ENCODE measurements at places on chromosomes 6 and 20.

GRCh38 chr6:78629836-78630235 lies 237.5 kb upstream of the IRAK1BP1 start:
- no peak for DNase-seq

- no peak for DNase-seq
Observed at GRCh38 chr6:52115145-52115741, 27.8 kb upstream of the PKHD1 start.

DNA sequence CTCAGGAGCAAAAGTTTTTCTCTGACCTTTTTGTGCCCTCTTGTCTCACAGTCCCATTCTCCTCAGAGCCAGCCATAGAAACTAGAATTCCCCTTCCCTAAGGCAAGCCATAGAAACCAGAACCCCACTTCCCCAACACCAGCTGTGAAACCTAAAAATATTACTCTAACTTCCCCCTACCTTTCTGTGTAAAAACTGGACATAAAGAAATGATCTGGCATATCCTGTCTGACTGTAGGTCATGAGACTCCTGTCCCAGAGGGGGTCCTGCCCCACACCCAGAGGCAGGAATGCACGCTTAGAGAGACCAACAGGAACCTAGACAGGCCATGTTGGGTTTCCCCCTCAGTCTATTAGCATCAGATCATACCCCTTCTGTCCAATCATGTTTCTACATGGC lies 140.6 kb upstream of the SLC22A16 start:
- DNase-seq = no peak

DNA sequence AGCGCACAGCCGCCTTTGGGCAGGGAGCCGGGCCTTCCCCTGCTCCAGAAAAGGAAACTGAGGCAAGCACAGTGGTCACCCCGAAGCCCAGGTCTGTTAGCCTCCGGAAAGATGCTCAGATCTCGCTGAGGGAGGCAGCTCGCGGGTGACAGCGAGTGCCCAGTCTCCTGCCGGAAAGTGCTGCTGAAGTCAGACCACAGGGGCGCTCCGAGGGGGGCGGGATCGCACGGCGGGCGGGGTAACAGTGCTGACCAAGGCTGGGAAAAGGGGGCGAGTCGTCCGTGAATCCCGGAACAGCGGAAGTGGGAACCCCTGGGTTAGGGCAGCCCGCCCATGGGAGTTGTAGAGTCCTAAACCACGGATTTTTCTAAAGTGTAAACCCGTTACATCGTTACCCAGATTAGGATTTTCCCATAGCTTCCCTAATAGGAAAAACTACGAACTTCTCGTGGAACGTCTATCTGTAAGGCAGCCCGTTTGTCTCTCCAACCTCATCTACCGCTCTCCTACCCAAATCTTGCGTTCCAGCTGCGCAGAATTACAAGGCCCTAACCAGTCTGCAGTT lies 504 bp downstream of the VPS16 start:
- peak; percentile 74 for DNase-seq

GRCh38 chr20:63945031-63945658 lies 11.1 kb downstream of the UCKL1 start:
- no peak for DNase-seq

DNA sequence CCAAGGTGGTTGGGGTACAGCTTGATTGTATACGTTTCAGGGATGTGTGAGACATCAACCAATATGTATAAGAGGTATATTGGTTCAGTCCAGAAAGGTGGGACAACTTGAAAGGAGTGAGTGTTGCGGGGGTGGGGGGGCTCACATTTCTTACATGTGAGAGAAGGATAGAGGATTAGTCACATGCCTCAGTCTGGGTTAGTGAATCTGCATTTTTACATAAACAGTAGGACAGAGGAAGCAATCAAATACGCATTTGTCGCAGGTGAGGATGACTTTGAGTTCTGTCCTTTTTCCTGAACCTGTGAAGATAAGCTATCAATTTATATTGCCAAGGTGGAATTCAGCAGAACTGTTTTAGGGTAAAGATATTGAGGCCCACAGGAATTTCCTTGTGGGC lies 42.1 kb upstream of the TBC1D32 start:
- DNase-seq = no peak

- DNase-seq = peak; percentile 46
Observed at GRCh38 chr6:45946887-45947286, 68.8 kb downstream of the CLIC5 start.

DNA sequence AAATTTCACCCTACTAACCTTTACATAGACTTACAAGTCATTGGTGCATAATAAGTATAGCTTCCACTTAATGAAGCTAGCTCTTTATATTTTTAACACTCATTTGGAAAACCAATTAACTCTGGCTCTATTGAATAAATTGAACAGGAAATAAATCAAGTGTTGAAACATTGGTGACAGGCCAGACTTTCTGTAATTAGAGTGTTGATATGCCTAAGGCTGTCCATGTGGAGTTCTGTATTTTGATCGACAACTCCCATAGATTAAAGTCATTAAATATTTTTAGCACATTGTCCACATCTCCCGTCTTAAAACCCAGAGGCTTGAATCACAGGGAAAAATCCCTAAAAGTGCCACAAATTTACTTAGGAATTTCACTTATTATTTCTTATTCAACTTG lies 468.3 kb downstream of the KHDRBS2 start:
- DNase-seq = no peak

DNA sequence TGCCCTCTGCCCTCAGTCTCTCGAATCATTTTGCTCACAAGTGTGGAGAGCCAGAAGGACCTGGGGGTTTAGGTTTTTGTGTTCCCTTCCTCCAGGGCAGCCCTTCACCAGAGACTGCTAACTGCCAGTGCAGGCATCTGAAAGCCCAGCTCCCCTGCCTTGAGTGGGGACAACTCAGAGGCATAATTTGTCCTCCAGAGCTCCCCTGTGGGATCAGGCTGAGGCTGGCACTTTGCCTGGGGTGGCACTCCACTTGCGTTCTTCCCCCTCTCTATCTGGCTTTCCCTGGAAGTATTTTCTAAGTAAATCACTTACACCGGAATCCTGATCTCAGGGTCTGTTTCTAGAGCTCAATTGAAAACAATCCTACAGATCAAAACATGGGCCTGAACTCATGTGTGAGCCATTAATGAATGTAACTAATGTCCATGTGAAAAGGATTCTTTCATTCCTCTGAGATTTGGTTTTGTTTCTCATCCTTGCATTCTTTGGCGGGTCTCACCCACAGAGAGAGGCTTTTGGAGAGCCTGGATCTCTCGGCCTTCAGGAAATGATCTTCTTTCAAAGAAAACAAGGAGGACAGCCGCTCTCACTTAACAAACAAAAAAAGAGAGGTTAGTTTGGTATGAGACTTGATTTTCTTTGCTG lies 125.7 kb upstream of the RIPOR2 start:
- DNase-seq = peak; percentile 93

DNA sequence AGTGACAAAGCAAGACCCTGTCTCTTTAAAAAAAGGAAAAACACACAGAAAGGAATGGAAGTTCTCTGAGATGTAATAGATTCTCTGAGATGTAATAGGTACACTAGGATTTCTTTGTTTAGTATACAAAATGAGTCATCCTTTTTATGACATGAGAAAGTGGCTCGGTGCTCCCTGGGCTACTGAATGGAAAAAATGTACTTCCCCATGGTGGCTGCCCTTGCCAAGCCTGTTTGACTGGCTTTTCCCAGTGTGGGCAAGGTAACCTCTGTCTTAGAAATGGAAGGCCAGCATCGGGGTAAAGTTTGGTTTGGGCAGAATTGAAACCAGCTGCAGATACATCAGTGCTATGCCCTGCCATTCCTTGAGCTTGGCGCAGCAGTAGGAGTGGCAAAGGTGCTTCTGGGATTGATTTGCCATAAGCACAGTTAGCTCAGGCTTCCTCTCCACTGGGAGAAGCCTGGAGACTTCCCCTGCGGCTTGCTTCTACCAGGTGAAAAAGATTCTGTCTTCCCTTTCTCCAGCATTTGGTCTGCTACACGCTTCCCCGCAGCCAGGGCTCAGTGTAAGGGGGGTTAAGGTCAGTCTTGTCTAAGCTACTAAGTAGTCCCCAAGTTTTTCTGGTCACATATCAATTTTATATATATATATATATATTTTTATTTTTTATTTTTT lies 24.5 kb downstream of the ARFGEF2 start:
- DNase-seq = no peak

- DNase-seq = peak; percentile 73
Observed at GRCh38 chr20:49132995-49133478, 55.1 kb downstream of the STAU1 start.

- DNase-seq = no peak
Observed at GRCh38 chr6:138594758-138595140, 95.5 kb upstream of the NHSL1 start.

GRCh38 chr20:62030834-62031434 lies 34.7 kb downstream of the TAF4 start:
- no peak for DNase-seq
